Ascending aorta (tissue), 2 donors: ENCODE measurements at places on chromosomes 5 and 9.

GRCh38 chr5:15021266-15022046, 149.9 kb upstream of the ANKH start:
- no peak for DNase-seq

GRCh38 chr5:168978015-168978414, 322.9 kb downstream of the SLIT3 start:
- DNase-seq = no peak

- DNase-seq = no peak
These were observed 76.6 kb upstream of the TBCA start for GRCh38 chr5:77852514-77853352.

DNA sequence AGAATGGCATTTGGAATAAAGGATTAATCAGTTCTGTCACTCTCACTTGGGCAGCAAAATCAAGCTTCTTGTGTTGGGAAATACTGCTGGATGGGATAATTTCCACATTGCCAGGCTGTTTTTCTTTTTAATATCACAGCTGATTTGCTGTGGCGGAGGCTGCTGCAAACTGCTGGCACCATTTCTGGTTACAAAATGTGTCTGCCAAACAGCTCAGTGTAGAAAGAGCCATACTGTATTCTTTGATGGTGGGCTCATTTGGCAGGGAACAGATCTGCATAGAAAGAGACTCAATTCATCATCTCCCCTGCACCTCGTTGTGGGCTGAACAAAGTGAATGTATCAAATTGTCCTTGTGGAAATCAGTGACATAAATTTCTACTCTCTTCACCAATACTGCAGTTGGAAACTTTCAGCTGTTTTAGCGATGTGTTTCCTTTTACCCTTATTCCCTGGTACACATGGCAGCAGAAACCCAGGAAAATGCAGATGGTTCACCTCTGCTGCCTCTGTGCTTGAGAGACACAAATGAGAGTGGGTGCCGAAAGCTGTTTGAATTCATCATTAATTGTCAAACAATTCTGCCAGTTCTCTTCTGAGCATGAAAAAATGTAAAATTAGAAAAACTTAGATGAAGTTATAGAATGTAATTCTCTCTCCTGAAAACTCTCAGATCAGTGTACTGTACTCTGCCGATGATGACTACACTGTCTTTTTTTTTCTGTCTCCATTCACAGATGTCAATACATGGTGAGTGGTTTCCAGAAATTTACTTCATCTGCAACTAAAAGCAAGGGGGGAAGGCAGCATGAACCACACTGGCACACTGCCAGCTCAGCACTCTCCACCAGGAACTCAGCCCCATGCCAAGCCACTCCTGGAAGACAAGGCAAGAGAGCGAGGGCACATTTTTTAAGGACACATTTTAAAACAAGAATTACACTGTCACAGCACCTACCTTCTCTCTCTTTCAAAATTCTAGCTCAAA, 75.0 kb downstream of the HMHB1 start:
- DNase-seq = no peak

DNA sequence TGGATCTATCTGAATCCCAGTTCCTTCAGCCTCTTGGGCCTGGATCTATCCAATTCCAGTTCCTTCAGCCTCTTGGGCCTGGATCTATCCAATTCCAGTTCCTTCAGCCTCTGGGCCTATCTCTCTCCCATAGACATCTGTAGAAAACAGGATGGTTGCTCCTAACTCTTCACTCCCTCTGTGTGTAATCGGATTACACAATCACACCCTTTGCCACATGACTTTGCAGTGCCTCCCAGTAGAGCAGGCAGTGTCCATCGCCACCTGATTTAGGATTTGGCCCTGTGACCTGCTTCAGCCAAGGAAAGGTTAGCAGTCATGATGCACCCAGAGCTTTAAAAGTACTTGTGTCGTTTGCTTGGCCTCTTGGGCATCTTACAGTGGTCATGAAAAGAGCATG, 56.7 kb downstream of the LHX2 start:
- no peak for DNase-seq

GRCh38 chr9:37913480-37914153, 9.7 kb upstream of the SLC25A51 start:
- DNase-seq = peak; percentile 90

GRCh38 chr5:150540615-150541396, 32.9 kb downstream of the NDST1 start:
- DNase-seq = peak; percentile 92

GRCh38 chr9:17021387-17021970, 113.4 kb upstream of the CNTLN start:
- no peak for DNase-seq

DNA sequence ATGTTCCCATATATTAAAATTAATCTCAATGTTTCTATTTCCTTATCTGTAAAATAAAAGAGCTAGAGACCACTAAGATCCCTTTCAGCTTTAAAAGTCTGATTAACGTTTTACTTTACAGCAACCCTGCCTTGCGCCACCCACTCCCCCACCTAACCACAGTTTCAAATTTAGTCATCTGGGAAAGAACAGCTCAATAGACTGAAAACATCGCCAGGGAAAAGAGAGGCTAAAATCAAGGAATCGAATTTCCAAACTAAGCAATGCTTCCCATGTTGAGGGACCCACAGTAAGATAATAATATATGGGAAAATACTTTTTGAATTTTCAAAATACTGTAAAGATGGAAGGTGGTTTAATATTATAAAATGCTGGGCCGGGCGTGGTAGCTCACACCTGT, 6.6 kb downstream of the SAXO1 start:
- no peak for DNase-seq

- DNase-seq = no peak
These were observed 588 bp upstream of the PLPP1 start for GRCh38 chr5:55535199-55535905.

DNA sequence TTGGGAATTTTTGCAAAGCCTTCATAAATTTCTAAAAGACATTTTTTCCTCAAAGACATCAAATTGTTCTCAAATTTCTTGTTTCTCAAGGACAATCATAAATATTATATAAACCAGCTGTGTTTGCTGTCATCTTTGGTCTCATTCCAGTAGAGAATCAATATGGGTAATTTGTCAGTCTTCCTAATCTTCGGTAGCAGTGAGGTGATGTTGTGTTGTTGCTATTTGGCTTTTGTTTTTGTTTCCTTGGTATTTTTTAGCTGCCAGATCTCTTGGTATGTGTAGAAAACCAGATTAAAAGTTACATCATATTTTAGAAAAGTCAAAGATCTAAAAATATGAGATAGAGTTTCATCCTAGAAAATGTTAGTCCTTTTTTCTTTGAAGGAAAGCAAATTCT, 87.5 kb downstream of the CAMK4 start:
- no peak for DNase-seq

GRCh38 chr5:99449786-99450185, 521.0 kb upstream of the CHD1 start:
- no peak for DNase-seq

DNA sequence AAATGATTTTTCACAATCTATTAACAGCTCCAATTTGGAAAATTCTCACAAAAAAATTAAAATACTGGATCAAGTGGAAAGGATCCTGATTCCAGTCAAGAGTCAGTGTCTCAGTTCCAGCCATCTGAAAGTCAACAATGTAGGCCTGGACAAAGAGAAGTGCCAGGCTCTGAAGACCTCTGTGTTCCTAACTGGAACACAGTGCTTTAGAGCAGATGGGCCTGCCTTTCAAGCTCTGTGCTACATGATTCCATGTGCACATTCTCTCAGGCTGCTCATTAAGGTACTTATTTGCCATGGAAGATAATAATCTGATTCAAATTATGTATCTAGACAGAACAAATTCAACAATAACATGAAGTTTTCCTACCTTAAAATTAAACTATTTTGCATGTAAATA, 30.2 kb upstream of the ALDH1A1 start:
- DNase-seq = no peak
